Central memory CD8-positive, alpha-beta T cell (primary cell): ENCODE measurements at places on chromosomes 5 and 9.

DNA sequence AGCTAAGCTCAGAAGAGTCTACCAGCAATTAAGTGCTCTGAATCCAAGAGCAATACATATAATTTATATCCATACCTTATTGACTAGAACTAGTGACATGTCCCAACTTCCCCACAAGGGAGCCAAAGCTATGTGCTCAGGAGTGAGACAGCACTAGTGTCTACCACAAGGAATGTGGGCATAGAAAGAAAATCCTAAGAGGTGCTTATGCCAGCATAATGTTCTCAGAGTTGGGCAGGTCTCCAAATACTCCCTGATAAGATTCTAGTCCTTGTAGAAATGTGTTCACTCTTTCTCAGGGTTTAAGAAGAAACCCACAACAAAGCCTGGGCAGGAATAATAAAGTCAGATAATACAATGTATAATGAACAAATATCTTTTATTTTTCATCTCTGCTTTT, 275.1 kb downstream of the BRINP1 start:
- DNase-seq, result no peak

DNA sequence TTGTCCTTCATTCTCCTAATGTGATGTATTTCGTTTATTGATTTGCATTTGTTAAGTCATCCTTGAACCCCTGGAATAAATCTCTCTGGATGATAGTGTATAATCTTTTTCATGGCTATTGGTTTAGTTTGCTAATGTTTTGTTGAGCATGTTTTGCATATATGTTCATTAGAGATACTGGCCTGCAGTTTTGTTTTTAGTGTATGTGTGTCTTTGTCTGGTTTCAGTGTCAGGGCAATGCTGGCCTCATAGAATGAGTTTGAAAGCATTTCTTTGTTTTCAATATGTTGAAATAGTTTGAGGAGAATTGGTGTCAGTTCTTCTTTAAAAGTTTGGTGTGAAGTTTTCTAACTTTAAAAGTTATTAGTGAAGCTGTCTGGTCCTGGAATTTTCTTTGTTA, 149.6 kb upstream of the ATP10B start:
- DNase-seq, result no peak

GRCh38 chr5:172315587-172316493, 32.3 kb upstream of the UBTD2 start:
- DNase-seq, result no peak

DNA sequence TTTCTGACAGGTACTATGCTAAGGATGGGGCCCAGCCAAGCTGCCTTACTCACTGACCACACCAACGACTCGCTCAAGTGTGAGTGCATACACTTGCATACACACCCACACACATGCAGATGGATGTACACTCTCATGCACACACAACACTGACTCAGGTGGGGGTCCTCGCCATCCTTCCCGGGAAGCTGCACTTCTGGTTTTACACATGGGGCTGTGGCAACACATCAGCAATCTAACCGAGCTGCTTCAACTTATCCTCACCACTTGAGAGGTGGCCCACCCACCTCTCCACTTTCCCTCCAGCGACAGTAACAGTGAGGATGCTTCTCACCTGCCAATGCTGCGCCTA, 67.2 kb upstream of the SLC25A51 start:
- no peak for DNase-seq

DNA sequence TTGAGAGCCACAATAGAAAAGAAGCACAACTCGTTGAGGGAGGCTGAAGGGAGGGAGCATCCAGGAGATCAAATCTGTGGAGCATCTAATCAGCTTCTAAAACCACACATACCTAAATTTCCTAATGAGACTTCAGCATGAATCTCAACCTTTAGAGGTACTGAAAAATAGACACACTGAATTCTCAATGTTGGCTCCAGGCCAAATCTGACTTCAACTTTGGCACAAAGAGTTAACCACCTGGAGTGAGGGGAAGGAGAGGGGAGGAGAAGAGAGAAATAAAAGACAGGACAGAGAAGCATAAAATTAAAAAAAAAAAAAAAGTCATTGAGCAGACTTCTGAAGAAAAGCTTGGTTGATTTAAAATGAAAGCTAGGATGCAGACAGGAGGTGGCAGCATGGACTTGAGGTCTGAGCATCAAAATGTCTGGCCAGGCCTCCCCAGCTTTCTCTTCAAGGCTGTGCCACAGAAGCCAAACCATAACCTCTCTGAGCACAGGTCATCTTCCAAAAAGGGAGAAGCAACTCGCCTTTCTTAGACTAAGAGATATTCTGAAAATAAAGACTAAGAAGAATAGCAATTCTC, 205.6 kb downstream of the DENND1A start:
- DNase-seq, result no peak
